ENCODE measurements at places on chromosomes 1 and 21. TPM values are rescaled to one million over a fixed set of nuclear protein-coding genes. Genes with fewer than 3 reads are reported as not detected.

DNA sequence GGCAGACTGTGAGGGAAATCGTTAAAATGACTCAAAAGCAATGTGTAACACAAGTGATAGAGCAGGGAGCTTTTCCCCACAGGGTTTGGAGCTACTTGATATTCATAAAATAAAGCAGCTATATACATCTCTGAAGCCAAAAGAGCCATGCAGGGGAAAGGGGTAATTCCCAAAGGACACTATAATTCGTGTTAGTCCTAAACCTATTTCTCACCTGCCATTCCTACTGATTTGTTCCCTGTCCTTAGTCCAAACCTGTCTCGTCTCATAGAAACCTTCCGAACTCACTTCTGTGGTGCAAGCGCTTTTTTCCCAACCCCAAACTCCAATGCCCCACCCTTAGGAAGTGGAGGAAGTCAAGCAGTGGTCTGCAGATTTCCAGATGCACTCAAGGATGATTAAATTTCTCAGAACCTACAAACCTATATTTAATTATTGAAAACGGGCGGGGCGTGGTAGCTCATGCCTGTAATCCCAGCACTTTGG, 946 bp upstream of the HNRNPR start:
- DNase-seq = no peak

GRCh38 chr1:232973652-232974611, 23.5 kb downstream of the NTPCR start:
- no peak for DNase-seq

PMF1 gene
- total RNA-seq = 75.5 TPM

- no peak for DNase-seq
These were observed 169.5 kb upstream of the USP24 start for GRCh38 chr1:55384637-55385036.

BRDT gene
- not detected for total RNA-seq

GRCh38 chr1:48848035-48848434, 71.3 kb upstream of the BEND5 start:
- DNase-seq = no peak

GABRD gene
- not detected for total RNA-seq

LCE3E gene
- not detected for total RNA-seq

All from OCI-LY7 (cell line).